ENCODE measurements at places on chromosomes 4 and X. TPM values are rescaled to one million over a fixed set of nuclear protein-coding genes. Genes with fewer than 3 reads are reported as not detected.

DNA sequence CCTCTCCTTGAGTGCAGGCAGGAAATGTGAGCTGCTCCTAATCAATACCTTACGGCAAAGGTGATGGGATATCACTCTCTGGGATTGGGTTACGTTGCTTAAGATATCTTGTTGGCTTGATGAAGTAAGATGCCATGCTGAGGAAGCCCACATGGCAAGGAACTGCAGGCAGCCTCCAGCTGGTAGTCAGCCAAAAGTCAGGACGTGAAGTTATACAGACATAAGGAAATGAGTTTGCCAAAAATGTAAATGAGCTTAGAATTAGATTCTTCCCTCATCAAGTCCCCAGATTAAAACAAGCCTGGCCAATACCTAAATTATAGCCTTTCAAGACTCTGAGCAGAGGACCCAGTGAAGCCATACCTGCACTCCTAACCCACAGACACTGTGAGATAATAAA is 155.0 kb downstream of the QDPR start:
- no peak for DNase-seq

GRCh38 chrX:113473418-113473817 is 632.8 kb upstream of the AMOT start:
- no peak for DNase-seq

GRCh38 chr4:76622126-76622525 is 187.1 kb downstream of the SHROOM3 start:
- no peak for DNase-seq

GRCh38 chr4:73434311-73434710 is 1.7 kb upstream of the AFP start:
- no peak for DNase-seq

GRCh38 chr4:100823066-100823992 is 305.5 kb upstream of the EMCN start:
- no peak for DNase-seq

DNA sequence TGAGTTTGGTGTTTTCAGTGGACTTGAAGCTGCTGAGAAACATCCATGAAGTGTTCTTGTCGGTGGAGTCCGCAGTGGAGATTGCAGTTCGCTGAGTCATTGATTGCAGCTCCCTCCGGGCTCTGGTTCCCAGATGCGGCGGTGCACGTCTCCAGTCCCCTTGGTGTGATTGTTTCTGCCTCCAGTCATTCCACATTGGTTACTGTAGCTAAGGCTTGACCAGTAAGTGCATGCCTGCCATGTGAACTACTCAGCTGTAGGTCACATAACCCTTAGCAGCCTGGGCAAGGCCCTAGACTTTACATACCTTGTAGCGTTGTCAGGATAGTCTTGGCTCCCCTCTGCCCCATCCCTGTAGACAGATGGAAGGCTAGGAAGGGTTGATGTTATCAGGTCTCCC is 53.8 kb upstream of the CLCN4 start:
- DNase-seq: no peak

GRCh38 chr4:73772363-73772762 is 32.0 kb downstream of the CXCL8 start:
- DNase-seq: no peak

GRCh38 chrX:68876731-68877130 is 47.9 kb downstream of the EFNB1 start:
- no peak for DNase-seq

- no peak for DNase-seq
These were observed 21.9 kb downstream of the SYTL5 start for GRCh38 chrX:38028300-38028699.

- DNase-seq: no peak
These were observed 39.2 kb upstream of the HMX1 start for GRCh38 chr4:8910822-8911315.

DNA sequence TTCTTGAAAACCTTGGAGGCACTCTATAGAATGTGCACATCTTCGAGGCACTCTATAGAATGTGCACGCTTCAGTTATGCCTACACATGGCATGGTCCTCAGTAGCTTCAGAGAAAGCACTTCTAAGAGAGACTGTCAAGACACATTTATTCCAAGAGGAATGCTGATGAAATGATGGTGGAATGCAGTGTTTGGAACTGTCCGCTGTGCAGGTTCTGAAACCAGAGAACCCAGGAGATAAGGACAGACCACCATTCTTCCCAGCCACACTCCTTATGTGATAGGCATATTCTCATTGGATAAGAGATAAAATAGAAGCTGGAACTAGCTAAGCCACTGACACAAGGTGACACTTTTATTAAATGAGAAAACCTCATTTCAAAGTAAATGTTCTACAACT is 263.3 kb downstream of the NLGN4X start:
- DNase-seq: no peak

- no peak for DNase-seq
These were observed 119.0 kb downstream of the ANKRD50 start for GRCh38 chr4:124593494-124593893.

DNA sequence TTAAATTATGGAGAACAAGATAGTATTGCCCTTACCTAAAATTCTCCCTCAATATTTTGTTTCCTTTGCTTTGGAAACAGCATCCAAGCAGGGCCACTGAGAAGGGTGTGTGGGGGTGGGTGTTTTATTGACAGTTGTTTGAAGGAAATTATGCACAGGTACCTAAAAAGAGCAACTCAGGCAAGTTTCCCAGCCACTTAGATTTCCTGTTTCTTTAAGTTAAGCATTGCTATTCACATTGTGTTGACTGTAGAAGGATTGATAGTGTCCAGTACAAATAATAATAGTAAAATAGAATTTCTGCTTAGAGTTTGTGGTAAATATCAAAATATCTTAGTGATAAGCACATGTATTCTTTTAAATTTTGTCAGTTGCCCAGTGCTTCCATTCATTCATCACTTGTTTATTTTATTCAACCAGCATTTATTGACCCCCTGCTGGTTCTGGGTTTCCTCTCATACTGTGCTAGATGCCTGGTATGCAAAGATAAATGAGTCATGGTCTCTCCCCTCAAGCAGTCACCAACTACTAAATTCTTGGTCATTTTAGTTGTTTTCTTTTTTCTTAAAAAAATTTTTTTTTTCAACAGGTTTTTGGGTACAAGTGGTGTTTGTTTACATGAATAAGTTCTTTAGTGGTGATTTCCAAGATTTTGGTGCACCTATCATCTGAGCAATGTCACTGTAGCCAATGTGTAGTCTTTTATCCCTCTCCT is 50.0 kb downstream of the GALNT7 start:
- no peak for DNase-seq

DNA sequence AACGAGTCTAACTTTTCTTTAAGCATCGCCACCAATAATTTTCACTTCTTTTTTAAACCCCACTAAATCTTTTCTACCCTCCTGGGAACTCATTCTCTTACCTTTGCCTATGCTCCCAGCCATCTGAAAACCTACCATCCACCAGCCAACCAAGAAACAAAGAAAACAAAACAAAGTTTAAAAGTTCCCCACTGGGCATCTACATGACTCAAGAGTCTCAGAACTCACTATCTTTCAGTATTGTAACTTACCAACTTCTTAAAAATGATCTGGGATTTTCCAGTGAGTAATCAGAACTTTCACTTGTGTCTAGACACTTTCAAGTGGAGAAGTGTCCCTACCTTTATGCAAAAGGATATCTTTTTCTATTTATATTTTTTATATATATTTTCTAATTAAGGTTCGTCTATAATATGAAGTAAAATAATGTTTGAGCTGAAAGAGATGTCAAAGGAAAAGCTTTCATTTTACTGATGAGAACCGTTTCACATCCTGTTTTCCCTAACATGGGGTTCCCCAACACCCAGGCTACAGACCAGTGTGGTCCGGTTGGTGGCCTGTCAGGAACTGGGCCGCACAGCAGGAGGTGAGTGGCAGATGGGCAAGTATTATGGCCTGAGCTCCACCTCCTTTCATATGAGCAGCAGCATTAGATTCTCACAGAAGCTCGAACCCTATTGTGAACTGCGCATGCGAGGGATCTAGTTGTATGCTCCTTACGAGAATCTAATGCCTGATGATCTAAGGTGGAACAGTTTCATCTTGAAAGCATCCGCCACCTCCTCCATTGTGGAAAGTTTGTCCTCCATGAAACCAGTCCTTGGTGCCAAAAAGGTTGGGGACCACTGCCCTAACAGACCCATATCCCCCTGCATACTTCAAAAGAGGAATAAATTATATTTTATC is 9.8 kb upstream of the TIGD2 start:
- DNase-seq: no peak

TENM3 gene
- 78.3 TPM for total RNA-seq

ENPEP gene
- 2.0 TPM for total RNA-seq

CT45A3 gene
- total RNA-seq: not detected

NAP1L2 gene
- total RNA-seq: 46.1 TPM

RHOXF1 gene
- not detected for total RNA-seq

RBM46 gene
- not detected for total RNA-seq

MAGEB10 gene
- total RNA-seq: not detected

DNAAF6 gene
- total RNA-seq: not detected

PSAPL1 gene
- not detected for total RNA-seq

VCX3A gene
- not detected for total RNA-seq

CHIC2 gene
- total RNA-seq: 49.7 TPM

CLCN4 gene
- total RNA-seq: 84.8 TPM

AREG gene
- total RNA-seq: not detected

Data from frontal cortex (tissue), 4 donors.